Dermis blood vessel endothelial cell (primary cell): ENCODE measurements at places on chromosomes 16 and 17.

GRCh38 chr16:85386467-85387170 is 226.5 kb upstream of the GSE1 start:
- no peak for DNase-seq

DNA sequence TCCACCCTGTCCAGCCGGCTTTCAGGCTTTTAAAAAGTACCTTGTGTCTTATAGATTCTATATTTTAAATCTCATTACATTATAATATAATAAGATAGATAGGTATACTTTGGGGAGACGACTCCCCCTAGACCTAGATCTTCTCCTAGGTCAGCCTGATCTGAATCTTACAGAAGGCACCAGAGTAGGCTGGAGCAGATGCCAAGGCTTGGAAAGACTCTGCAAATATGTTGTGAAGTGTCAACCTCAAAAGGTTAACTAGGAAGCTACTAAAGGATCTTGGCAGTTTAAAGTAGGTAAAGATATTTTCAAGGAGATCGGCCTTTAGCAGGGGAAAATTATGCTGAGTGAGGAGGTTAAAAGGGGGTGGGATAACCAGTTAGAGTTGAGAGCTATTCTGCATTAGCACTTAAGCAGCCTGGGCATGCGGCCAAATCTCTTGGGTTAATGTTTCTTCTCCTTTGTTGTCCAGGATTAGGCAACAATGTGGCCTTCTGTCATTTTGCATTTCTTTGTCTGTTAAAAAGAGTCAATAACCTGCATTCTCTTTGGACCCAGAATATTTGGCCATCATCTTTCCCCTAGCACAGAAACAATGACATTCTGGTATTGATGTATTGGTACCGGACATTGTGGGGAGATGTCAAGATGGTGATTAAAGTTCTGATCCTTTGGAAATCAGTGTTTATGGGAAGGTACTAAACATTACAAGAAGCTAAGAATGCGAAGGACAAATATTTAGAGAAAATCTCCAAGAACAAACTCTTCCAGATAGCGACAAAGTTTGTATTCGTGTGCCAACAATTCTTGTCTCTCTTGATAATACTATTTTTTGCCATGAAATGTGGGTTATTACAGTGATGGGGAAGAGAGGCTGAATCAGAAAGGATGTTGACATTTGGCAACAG is 51.2 kb upstream of the DHX40 start:
- DNase-seq = peak; percentile 92

DNA sequence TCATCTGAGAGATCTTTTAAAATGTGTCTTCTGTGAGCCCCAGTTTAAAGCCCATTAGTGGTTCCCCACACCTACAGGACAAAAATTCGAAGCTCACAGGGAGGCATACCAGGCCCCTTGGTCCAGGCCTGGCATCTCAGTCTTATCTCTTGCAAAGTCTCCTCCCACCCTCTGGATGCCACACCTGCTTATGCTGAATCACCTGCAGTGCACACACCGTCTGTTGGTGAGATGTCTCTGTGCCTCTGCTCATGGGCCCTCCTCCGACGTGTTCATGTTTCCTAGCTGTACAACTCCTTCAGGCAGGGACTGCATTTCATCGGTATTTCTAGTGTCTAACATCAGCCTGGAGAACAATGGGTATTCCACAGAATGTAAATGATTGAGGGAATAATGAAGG is 41.6 kb downstream of the RNF157 start:
- no peak for DNase-seq

DNA sequence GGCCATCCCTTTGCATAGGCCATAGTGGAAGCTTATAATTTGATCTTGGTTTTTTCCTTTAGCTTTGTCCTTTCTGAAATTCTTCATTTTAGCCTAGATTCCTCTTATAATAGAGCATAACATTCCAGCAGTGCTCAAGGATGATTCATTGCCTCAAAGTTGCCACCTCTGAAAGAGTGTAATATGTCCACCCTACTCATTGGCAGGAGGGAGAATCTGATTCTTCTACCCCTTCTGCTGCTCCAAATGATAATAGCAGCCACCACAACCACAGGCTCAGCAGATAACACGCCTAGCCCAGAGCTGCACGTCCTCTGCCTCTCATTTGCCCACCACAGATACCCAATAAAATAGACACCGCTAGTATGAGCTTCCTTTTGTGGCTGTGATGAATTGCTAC is 337.4 kb upstream of the HSBP1 start:
- no peak for DNase-seq

DNA sequence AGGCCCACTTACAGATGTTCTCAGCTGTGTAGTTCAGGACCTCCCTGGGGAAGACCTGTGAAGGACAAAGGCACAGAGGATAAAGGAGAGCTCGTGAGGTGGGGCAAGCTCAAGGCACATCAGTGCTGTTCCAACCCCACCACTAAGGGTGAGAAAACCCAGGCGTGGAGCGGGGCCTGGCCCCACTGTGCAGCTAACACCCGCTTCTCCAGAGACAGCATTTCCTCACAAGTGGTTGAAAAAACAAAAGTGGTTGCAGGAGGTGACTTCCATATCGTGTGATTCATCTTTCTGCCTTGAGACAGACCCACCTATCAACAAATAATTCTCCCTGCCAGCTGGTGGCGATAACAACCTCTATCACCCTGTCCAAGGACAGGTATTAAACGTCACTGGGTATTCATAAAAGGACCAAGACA is 30.0 kb downstream of the SNN start:
- DNase-seq = peak; percentile 47

DNA sequence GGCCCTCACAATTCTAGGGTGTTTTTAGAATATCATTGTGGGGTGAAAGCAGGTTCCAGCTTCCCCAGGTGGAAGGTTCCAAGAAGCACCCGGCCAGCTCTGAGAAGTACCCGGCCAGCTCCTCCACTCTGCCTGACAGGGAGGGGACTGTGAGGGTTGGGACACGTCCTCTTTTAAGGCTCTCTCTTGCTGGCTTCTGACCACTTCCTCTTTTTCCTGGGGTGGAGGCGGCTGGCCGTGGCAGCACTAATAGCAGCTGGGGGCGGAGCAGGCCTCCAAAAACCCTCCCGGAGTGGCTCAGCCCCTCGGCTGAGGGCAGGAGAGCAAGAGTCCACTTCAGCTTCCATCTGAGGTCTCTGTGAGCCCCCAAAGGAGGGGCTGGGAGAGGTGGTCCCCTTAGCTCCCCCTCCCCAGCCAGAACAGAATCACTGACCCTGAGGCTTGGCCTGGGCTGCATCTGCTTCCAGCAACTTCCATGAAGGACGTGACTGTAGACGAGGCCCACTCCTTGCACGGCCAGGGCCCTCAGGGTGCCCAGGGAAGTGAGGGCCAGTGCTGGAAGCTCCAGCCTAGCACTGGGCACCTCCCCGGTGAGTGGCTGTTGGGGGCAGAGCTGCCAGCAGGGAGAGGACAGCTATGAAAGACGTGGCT is 26.7 kb upstream of the PLCG2 start:
- DNase-seq = peak; percentile 13

DNA sequence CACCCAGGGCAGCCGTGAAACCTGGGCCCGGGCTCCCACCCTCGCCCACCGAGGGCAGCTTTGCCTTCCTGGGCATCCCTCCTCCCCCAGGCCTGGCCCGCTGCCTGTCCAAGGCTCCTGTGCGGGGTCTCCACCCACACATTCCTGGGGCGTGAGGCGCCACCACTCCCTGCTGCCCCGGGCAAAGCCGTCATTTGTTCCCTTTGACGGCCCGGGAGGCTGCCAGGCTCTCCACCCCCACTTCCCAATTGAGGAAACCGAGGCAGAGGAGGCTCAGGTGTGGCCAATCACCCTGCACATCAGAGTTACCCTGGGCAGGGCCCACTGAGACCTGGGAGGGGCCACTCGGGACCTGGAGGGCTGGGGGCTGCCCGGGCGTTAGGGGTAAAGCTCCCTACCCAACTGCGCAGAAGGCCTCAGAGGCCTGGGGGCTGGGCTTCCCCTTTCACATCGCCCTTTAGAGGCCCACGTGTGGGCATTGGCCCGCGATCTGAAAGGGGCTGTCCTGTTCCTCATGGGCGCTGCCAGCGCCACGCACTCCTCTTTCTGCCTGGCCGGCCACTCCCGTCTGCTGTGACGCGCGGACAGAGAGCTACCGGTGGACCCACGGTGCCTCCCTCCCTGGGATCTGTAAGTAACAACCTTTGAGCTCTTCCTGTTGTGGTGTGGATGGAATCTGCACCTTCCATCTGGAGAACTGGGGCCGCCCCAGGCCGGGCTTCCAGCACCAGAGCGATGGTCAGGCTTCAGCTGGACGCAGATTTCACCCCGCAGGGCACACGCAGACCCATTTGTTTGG is at the start of gene MSLN:
Gene MSLN, plus strand, starts transcription at position 190 of the 799 bp plus-strand sequence. CDS start 1,947 bp downstream, outside the sequence.
- no peak for DNase-seq

DNA sequence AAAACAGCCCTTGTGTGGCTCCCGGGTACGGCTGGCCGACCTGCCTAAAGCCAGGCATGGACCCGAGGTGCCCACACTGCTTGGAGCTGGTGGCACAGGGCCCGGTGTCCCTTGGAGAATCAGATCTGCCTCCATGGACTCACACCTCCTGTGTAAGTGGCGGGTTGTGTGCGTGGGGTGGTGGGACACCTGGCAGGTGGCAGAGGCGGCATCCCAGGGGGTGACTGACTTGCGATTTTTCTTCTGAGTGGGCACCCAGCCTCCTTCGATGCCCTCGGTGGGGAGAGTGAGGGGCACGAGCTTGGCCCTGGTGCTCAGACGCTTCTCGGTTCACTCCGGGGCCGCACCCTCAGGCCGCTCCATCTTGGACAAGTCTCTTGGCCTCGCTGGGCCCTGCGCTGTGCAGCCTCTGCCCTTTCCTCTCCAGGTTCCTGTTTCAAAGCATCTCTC is 35.8 kb downstream of the METRNL start:
- DNase-seq = no peak
